ENCODE measurements at places on chromosomes 11 and 22. TPM values are rescaled to one million over a fixed set of nuclear protein-coding genes. Genes with fewer than 3 reads are reported as not detected.

CRYAB gene
- 5.0 TPM for total RNA-seq

RAG2 gene
- not detected for total RNA-seq

CCDC88B gene
- total RNA-seq, result 3.2 TPM

DNA sequence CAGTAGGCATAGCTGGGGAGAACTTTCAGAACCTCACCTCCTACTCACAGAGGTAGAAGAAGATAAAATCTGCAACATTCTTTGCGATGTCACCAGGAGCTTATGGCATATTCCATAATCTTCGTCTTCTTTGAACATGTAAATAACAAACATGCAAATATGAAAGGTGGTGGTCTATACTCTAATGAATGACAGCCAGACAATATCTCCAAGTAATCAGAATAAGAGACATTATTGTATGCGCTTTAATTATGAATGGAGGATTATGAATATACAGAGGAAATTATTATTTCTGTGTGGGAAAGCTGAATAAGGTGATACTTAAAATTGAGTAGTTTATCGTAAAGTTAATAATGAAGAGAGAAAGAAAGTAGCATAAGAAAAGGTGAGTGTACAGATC lies at the start of gene OR52B4:
OR52B4 (minus strand) TSS at position 101 of the 400 bp plus-strand sequence; CDS start at position 10, 91 bp downstream.
- no peak for DNase-seq

- no peak for DNase-seq
Measured at GRCh38 chr22:18994701-18995326, 58.7 kb upstream of the PRODH start.

- no peak for DNase-seq
Measured at GRCh38 chr22:39525658-39525975, 5.3 kb downstream of the ATF4 start.

STIM1 gene
- 24.1 TPM for total RNA-seq

DNA sequence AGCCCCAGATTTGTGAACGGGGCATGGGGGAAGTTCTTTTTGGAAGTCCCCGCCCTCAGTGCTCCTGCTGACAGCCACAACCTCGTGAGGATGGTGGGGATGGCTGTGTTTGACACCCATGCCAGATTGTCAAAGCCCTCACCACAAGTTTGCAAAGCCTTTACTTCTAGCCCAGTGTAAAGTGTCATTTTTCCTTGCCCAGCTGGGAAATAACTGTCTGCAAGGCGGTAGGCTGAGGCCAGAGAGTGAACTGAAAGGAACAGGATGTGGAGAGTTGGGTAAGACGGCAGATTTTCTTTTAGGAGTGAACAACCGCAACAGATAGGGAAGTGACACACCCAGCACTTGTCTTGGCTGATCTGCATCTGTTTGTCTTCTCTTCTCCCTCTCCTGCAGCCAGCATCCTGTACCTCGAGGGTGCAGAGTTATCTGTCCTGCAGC lies 13.6 kb downstream of the IL17RA start:
- DNase-seq, result no peak

ZBTB16 gene
- 6.9 TPM for total RNA-seq

GPHA2 gene
- not detected for total RNA-seq

DNA sequence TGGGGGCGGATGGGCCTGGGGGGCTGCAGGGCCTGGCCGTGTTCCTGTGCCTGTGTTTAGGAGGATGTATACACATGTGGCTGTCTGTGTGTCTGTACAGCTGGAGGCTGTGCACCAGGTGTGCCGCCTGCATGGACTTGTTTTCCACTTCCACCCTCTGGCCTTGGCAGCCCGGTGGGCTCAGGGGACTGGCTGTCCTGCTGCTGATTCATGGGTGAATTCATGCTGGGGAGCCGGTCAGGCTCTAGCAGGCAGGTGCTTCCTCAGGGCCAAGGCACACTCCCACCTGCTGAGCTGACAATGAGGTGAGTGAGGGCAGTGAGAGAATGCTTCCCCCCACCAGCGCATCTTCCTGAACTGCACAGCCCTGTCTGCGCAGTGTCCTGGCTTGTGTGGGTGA lies 88.4 kb downstream of the CCDC81 start:
- DNase-seq, result no peak

SHANK3 gene
- total RNA-seq, result 51.9 TPM

TSGA10IP gene
- total RNA-seq, result not detected

GRCh38 chr11:20754933-20755332 lies 85.5 kb downstream of the NELL1 start:
- DNase-seq, result no peak

DDTL gene
- not detected for total RNA-seq

- DNase-seq, result no peak
Measured at GRCh38 chr11:26987731-26988130, 6.2 kb upstream of the FIBIN start.

NNMT gene
- 240 TPM for total RNA-seq

GRCh38 chr11:12922418-12922817 lies 86.7 kb upstream of the RASSF10 start:
- no peak for DNase-seq

MPST gene
- total RNA-seq, result 165 TPM

DNA sequence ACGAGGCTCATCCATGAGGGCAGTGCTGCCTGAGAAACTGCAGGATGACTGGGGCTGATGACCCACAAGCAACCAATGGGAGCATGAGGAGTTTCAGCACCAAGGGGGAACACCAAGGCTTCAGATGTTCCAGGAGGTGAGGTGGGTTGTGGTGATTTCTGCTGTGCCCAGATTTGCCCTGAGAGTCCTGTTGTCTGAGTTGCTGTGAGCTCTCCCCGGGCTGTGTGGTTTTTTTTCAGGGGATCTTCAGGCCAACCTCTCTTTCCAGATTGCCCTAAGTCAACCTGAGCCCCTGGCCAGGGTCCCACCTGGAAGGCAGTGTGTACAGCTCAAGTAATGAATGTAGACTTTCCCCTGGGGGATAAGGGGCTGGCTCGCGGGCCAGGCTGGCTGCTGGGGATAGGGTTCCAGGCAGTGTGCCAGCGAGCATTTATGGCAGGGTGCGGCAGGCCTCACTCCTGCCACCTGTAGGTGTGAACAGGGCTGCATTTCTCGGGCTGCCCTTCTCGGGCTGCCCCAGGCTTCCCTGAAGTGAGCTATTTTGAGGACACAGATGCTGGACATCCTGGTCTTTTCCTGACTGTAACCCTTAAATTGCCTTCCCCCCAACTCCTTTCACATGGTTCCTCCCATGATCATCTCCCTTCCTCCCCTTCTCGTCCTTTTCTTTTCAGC lies 9.8 kb downstream of the SLC22A6 start:
- DNase-seq, result no peak

DNA sequence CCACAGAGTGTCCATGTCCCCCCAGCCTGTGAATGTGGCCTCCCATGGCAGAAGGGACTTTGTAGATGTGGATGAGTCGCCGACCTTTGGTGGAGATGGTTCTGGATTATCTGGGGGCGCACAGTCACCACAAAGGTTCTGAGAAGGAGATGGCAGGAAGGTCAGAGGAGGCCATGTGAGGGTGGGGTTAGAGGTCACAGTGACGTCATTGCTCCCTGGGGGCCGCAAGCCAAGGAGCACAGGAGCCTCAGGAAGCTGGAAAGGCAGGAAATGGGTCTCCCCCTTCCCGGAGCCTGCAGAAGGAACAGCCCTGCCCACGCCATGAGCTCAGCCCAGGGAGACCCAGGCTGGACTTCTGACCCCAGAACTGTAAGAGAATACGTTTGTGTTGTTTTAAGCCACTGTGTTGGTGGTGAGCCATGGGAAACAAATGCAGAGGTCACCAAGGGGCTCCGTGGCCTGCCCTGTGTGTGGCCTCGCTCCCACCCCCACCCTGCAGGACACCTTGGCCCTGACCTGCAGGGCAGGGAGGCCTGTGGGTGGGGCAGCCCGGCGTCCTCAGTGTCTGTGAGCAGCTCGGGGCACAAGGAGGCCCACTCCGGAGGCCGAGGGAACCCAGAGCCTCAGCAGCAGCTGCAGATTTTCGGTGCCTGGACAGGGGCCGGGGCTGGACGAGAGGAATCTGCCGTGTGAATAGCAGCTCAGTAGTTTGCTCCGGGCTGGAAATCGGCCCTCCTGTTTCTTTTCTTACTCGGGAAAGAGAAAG lies 32.1 kb downstream of the GRAMD4 start:
- DNase-seq, result no peak

DNA sequence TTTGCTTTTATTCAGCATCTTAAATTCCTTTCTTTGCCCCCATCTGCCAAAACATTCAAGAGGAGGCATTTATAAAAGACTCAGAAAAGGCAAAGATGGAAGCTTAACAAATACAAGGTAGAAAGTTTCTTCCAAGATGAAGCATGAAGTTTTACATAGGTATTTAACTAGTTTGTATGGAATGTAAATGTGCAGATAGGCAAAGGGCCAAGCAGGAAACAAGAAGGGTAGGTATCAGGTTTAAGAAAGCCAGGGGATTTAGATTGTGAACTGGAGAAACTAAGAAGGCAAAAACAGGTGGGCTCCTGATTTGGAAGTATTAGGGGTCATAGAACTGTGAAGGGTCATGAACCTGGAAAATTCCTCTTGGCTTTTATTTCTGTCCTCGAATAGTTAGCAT lies 62.6 kb downstream of the PPP2R1B start:
- no peak for DNase-seq

UBE4A gene
- 37.0 TPM for total RNA-seq

DNA sequence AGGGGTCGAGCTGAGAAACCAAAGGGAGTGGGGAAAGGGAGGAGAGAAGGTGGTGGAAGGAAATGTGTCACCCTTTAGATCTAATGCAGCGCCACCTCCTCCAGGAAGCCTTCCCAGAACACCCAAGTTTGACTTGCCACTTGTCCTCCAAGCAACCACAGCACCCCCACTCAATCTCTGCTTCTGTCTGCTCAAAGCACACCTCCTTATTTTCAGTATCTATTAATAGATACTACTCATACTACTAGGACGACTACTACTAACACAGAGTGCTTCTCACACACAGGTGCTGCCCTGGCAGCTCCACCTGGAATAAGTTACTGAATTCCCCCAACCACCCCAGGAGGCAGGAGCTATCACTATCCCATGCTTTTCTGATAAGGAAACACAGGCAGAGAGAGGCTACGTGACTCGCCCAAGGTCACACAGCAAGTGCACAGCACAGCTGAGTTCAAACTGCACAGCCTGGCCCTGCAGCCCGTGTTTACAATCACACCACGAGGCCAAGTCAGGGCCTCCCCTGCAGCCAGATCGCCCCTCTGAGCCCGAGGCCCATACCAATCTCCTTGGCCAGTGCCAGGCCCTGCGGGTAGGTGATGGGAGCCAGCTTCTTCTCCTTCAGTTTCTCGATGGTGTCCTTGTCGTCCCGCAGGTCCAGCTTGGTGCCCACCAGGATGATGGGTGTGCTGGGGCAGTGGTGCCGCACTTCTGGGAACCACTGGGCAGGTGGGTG lies 13.2 kb downstream of the RAC2 start:
- DNase-seq, result no peak

MRGPRX3 gene
- total RNA-seq, result not detected

GRCh38 chr22:50056214-50056972 lies 1.7 kb downstream of the TTLL8 start:
- DNase-seq, result no peak

GRCh38 chr11:3093281-3094191 lies 36.3 kb upstream of the CARS1 start:
- DNase-seq, result no peak

GRCh38 chr11:45669146-45669545 lies 3.7 kb upstream of the CHST1 start:
- no peak for DNase-seq

DNA sequence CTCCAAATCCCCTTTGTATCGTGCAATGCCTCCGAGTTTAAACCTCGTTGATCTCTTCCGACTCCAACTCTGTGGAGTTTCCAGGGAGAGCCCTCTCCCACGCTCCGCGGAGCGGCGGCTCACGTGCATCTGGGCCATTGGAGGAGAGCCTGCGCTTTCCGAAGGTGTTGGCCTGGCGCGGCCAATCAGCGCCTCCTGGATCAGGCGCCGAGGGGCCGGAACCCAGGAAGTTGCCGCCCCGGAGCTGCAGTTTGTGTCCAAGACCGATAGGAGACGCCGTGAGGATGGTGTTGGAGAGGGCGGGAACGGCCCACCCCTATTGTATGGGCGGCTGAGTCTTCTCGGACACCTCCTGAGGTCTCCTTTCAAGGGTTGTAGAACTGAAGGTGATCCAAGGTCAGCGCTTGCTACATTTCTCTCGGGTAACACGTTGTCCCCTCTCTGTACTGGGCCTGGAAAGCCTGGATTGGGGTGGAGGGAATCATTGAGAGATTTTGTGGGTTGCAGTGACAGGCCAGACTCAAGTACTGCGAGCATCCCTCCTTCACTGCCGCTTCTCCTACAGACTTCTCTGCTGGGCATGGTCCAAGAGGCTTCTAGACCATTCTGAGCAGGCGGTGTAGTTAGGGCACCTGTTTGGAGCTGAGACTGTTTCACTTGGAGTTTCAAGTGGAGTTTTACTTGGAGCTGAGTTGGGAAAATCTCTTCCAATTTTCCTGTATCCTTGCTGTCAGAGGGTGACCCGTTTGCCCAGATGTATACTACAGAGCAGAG lies 1.7 kb downstream of the ADAMTS15 start:
- DNase-seq, result no peak

NLRP14 gene
- not detected for total RNA-seq

DNA sequence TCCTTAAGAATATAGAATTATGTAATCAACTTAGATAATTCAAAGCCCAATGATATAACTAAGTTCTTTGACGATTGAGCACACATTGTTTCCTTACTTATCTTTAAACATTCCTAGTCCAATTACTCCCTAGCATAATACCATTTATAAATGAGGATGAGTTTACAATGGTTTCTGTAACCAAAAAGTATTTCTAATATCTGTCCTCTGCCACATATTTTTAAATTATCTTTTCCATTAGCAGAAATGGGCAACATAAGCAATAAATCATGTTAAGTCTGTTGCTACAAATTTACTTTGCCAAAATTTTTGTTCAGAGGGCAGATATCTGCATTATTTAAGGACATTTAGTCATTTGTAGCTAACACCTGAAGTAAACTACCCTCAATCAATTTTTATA lies 6.7 kb downstream of the CREBZF start:
- no peak for DNase-seq

- DNase-seq, result no peak
Measured at GRCh38 chr22:44838316-44839016, 86.1 kb downstream of the ARHGAP8 start.

DNA sequence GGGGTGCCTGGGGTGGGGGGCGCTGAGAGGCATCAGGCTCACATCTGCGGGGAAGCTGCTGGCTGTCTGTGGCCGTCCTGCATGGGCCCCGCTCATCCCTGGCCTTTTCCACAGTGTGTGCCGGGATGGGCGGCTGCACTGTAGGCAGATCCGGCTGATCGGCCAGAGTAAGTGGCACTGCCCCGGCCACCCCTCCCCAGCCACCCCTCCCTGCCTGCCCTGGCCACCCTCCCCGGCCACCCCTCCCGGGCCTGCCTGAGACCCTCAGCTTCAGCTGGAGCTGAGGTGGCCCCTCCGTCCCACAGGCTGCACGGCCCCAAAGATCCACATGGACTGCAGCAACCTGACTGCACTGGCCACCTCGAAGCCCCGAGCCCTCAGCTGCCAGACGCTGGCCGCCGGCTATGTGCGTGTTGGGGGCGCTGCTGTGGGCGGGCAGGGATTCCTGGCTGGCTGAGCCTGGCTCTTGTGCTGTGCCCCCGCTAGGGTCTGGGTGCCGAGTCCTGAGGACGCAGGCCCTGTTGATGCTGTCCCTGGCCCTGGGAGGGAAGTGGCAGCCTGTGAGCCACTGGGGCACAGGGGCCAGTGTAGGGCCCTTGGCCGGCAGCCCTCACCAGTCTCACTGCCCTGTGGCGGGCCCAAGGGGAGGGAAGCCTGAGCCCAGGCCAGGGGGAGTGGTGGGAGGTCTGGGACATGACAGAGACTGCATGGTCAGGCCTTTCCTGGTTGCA lies 10.9 kb downstream of the MUC2 start:
- DNase-seq, result no peak

Measured in glomerular endothelial cell (primary cell).